ENCODE measurements at places on chromosomes 1 and 21.

DNA sequence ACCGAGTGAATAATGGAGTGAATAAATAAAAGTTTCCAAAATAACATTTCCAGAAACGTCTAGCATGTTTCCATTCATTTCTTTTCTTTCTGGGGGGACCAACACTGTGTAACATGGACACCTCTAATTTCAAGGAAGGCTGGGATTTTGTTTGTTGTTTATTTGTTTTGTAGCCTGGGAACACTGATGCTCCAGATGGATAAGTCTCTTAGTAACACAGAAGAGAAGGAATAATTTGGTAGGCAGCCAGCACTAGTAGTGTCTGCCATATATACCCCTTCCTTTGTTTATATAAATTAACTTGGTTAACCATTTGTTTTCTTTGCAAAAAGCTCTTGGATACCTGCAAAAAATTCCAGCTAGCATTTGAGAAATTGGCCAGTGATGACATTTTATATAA, 411.4 kb upstream of the DEPDC1 start:
- no peak for DNase-seq
- H3K36me3 ChIP-seq, result no peaks in the 10 kb centered on the region
- H3K27ac ChIP-seq, result no peak overlapping the region

- H3K36me3 ChIP-seq, result no peaks in the 10 kb centered on the region
- H3K27ac ChIP-seq, result no peak overlapping the region
- DNase-seq, result no peak
- no peaks in the 10 kb centered on the region for H3K4me1 ChIP-seq
These were observed 164.5 kb downstream of the PRDM16 start for GRCh38 chr1:3233551-3233950.

DNA sequence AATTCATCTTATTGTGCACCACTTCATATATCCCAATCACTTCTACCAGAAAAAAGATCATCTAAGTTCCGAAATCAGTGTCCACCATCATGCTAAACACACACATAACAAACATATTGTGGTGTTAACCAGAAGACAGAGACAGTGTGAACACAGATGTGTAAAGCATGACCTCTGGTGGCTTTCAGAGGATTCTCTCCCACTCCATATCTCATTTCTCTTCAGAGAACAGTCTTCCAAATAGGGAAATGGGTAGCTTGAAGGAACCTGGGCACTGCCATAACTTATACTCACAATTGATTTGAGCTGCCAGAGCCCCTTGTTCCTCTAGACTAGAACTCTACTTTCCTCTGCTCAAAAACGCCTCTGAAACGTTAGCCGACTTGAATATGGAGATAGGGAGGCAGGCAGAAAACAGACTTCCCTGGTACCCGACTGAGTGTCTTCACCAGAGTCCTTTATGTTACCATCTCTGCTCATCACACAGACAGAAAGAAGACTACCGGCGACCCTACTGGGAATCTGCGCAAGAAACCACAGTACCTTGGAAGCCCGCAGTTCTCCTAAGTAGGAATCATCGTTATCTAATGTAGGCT, 1.8 kb upstream of the ELAPOR1 start:
- DNase-seq, result no peak
- peak overlapping the region; percentile 81 for H3K4me3 ChIP-seq
- H3K4me1 ChIP-seq, result peaks cover 51% of the 10 kb centered on the region
- H3K27me3 ChIP-seq, result peaks cover 2% of the 10 kb centered on the region
- no peak overlapping the region for H3K27ac ChIP-seq

DNA sequence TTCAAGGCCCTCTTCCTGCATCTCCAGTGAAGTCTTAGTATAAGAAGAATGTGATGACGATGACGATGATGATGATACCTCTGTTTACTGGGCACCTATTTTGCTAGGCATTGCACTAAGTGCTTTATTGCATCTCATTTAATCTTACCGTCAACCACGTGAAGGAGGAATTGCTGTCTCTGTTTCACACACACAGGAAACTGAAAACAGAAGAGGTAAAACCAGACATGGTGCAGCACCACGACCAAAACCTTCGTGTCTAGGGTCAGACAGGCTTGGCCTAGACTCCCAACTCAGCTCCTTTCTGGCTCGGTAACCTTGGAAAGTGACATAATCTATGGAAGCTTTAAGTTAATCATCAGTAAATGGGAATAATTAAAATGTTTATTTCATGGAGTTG, 20.7 kb upstream of the KCNA2 start:
- peak overlapping the region; percentile 38 for H3K27ac ChIP-seq
- no peak overlapping the region for H3K4me3 ChIP-seq
- H3K36me3 ChIP-seq, result no peaks in the 10 kb centered on the region
- DNase-seq, result no peak
- no peaks in the 10 kb centered on the region for H3K27me3 ChIP-seq
- peaks cover 32% of the 10 kb centered on the region for H3K4me1 ChIP-seq

DNA sequence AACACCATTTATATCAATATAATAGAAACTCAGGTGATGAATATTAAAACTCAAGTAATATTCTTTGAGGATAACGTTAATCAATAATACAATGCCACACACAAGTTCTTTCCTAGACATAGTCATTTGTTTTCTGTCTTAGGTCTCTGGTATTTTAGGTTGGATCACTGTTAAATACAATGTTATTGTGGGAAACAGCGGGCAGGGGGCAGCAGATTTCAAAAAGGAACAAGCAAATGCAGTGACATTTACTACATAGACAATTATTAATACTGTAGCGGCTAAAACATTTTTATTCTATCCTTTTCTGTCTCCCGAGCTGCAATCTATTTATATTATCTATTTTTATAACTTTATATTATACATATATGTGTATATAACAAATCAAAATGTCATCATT, 186.4 kb upstream of the ZNHIT6 start:
- H3K36me3 ChIP-seq, result no peaks in the 10 kb centered on the region
- DNase-seq, result no peak
- no peak overlapping the region for H3K27ac ChIP-seq
- H3K4me3 ChIP-seq, result no peak overlapping the region
- no peaks in the 10 kb centered on the region for H3K4me1 ChIP-seq

DNA sequence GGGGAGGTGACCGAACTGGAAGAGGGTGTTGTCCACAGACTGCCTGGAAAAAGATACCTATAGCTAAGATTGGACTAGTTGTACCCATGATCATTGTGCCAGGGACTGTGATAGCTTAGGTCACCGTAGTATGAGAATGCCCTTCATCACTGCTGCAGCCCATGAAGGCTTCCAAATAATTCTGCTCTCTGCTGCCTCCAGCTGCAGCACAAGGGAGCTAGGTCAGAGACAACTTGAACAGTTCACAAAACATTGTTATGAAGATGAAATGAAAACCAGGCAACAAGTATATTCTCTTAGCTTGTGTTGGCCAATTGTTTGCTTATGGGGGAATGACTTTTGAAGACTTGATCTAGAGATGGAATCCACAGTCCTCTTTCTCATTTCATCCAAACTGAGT, 246.7 kb downstream of the MRPL39 start:
- H3K36me3 ChIP-seq, result no peaks in the 10 kb centered on the region
- peaks cover 29% of the 10 kb centered on the region for H3K4me1 ChIP-seq
- H3K27me3 ChIP-seq, result no peaks in the 10 kb centered on the region
- H3K4me3 ChIP-seq, result no peak overlapping the region
- DNase-seq, result no peak
- H3K27ac ChIP-seq, result no peak overlapping the region

- no peak for DNase-seq
- H3K36me3 ChIP-seq, result no peaks in the 10 kb centered on the region
- no peak overlapping the region for H3K4me3 ChIP-seq
- H3K27me3 ChIP-seq, result no peaks in the 10 kb centered on the region
- H3K27ac ChIP-seq, result no peak overlapping the region
These were observed 204.2 kb downstream of the KCNT2 start for GRCh38 chr1:196403803-196404690.

GRCh38 chr1:38297842-38298241, 251.2 kb upstream of the POU3F1 start:
- no peak overlapping the region for H3K4me3 ChIP-seq
- DNase-seq, result no peak
- no peak overlapping the region for H3K27ac ChIP-seq
- H3K36me3 ChIP-seq, result no peaks in the 10 kb centered on the region

DNA sequence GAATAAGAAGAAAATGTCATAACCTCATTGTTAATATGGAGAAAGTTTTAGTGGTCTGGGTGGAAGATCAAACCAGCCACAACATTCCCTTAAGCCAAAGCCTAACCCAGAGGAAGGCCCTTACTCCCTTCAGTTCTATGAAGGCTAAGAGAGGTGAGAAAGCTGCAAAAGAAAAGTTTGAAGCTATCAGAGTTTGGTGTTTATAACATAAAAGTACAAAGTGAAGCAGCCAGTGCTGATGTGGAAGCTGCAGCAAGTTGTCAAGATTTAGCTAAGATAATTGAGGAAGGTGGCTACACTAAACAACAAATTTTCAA, 67.6 kb upstream of the BCL9 start:
- no peak for DNase-seq
- H3K4me1 ChIP-seq, result no peaks in the 10 kb centered on the region
- H3K27ac ChIP-seq, result no peak overlapping the region
- no peak overlapping the region for H3K4me3 ChIP-seq
- H3K27me3 ChIP-seq, result peaks cover 33% of the 10 kb centered on the region

- DNase-seq, result no peak
- H3K27ac ChIP-seq, result no peak overlapping the region
- peaks cover 66% of the 10 kb centered on the region for H3K27me3 ChIP-seq
- H3K36me3 ChIP-seq, result no peaks in the 10 kb centered on the region
- H3K4me1 ChIP-seq, result peaks cover 27% of the 10 kb centered on the region
- no peak overlapping the region for H3K4me3 ChIP-seq
These were observed 253 bp downstream of the RAP1GAP start for GRCh38 chr1:21668951-21669257.

- H3K27ac ChIP-seq, result no peak overlapping the region
- H3K36me3 ChIP-seq, result no peaks in the 10 kb centered on the region
- DNase-seq, result no peak
- H3K27me3 ChIP-seq, result peaks cover 56% of the 10 kb centered on the region
- H3K4me1 ChIP-seq, result no peaks in the 10 kb centered on the region
These were observed 22.0 kb upstream of the AIM2 start for GRCh38 chr1:159098596-159098995.

GRCh38 chr1:47252369-47252768, 20.3 kb upstream of the TAL1 start:
- no peak overlapping the region for H3K27ac ChIP-seq
- H3K27me3 ChIP-seq, result no peaks in the 10 kb centered on the region
- H3K4me3 ChIP-seq, result no peak overlapping the region
- peaks cover 50% of the 10 kb centered on the region for H3K36me3 ChIP-seq
- no peaks in the 10 kb centered on the region for H3K4me1 ChIP-seq

- H3K4me1 ChIP-seq, result peaks cover 37% of the 10 kb centered on the region
- H3K27me3 ChIP-seq, result no peaks in the 10 kb centered on the region
- no peak for DNase-seq
- H3K4me3 ChIP-seq, result no peak overlapping the region
These were observed 12.0 kb downstream of the EGLN1 start for GRCh38 chr1:231410036-231410612.

GRCh38 chr1:246728311-246728710, 4.1 kb downstream of the SCCPDH start:
- H3K27ac ChIP-seq, result no peak overlapping the region
- H3K27me3 ChIP-seq, result peaks cover 19% of the 10 kb centered on the region
- no peak for DNase-seq
- H3K36me3 ChIP-seq, result peaks cover 56% of the 10 kb centered on the region
- H3K4me1 ChIP-seq, result peaks cover 14% of the 10 kb centered on the region

- H3K27me3 ChIP-seq, result no peaks in the 10 kb centered on the region
- peaks cover 5% of the 10 kb centered on the region for H3K4me1 ChIP-seq
- no peak for DNase-seq
- no peak overlapping the region for H3K27ac ChIP-seq
- H3K4me3 ChIP-seq, result no peak overlapping the region
- H3K36me3 ChIP-seq, result no peaks in the 10 kb centered on the region
These were observed 53.3 kb downstream of the NENF start for GRCh38 chr1:212485913-212486618.

DNA sequence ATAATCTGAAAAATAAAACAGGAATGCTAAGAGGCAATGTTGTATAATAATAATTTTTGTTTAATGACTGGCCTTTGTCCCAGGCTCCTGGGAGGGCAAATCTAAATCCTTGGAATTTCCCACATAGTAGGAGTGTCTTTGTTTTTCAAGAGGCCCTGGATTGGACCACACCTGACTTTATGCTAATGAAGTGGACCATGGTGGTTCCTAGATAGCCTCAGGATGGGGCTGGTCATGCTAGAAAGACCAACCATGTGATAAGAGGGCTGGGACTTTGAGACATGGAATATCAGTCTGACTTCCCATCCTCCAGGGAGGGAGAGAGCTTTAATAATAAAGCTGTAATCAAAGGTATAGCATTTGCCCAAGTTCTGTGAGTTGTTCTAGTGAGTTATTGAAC, 138.2 kb upstream of the RAB4A start:
- no peaks in the 10 kb centered on the region for H3K27me3 ChIP-seq
- H3K27ac ChIP-seq, result no peak overlapping the region
- DNase-seq, result no peak
- H3K36me3 ChIP-seq, result peaks cover 22% of the 10 kb centered on the region
- peaks cover 74% of the 10 kb centered on the region for H3K4me1 ChIP-seq

- no peak overlapping the region for H3K4me3 ChIP-seq
- peaks cover 69% of the 10 kb centered on the region for H3K4me1 ChIP-seq
- no peaks in the 10 kb centered on the region for H3K27me3 ChIP-seq
- H3K27ac ChIP-seq, result peak overlapping the region; percentile 42
- no peak for DNase-seq
- peaks cover 5% of the 10 kb centered on the region for H3K36me3 ChIP-seq
These were observed 41.6 kb downstream of the NSL1 start for GRCh38 chr1:212749821-212750535.

DNA sequence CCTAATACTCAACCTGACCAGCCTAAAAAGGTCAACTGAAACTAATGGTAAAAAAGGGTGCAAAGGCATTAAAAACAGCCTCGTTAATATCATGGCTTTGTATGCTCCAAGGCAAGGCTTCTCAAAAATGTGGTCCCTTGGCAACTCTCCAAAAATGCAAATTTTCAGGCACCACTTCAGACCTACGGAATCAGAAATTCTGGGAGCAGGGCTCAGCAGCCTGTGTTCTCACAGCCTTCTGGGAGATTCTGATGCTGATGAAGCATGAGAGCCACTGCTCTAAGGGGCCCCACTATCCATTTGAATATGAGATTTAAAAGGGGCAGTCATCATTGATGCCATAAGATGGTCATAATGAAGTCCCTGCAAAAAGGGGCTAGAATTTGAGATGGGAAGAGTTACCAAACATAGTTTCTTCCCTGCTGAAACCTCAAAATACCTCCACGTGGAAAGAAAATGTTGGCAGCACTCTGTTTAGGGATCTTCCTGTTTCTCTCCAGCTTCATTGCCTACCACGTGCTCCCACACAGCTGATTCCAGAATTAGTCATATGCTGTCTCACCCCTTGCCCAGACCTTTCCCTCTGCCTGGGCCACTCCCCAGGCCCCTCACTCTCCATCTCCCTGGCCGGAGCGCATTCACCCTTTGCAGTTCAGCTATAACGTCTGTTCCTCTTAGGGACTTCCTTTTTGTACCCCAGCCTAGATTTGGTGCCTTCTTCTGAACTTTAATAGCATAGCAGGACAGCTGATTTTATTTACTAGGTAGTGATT, 46.7 kb downstream of the PHC2 start:
- H3K36me3 ChIP-seq, result no peaks in the 10 kb centered on the region
- peaks cover 46% of the 10 kb centered on the region for H3K27me3 ChIP-seq
- peaks cover 11% of the 10 kb centered on the region for H3K4me1 ChIP-seq

Measured in activated T-cell treated with anti-CD3 and anti-CD28 coated beads, Interleukin-2, amount 50 U/mL, for 24 hours (primary cell).